Natural killer cell (primary cell): ENCODE measurements at places on chromosomes 2 and 18.

- H3K27ac ChIP-seq, result no peak overlapping the region
- H3K27me3 ChIP-seq, result no peaks in the 10 kb centered on the region
- no peak overlapping the region for H3K4me3 ChIP-seq
- DNase-seq, result no peak
- peaks cover 16% of the 10 kb centered on the region for H3K4me1 ChIP-seq
Observed at GRCh38 chr2:240197462-240198139, 57.1 kb upstream of the OTOS start.

GRCh38 chr2:152480821-152481399 lies 145.9 kb downstream of the FMNL2 start:
- H3K27ac ChIP-seq, result no peak overlapping the region
- no peaks in the 10 kb centered on the region for H3K36me3 ChIP-seq
- H3K4me1 ChIP-seq, result no peaks in the 10 kb centered on the region
- no peak for DNase-seq
- no peaks in the 10 kb centered on the region for H3K27me3 ChIP-seq

DNA sequence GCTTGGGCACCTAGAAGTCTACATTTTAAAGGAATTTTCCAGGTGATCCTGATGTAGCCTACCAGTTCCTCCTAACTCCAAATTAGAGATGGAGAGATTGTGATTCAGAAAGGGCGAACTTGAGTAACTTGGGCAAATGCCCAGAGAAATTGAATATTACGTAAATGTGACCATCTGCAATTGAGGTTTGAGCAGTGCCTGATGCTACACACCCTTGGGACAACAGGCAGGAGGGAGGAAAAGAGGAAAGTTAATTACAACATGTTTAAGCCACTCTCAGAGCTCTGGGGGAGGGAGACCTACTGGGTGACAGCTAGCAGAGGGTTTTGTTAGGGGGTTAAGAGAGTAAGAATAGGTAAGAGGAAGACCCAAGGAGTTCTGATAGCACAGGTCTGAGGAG lies 208.9 kb downstream of the LPIN1 start:
- no peaks in the 10 kb centered on the region for H3K27me3 ChIP-seq
- H3K4me1 ChIP-seq, result peaks cover 3% of the 10 kb centered on the region
- no peak overlapping the region for H3K4me3 ChIP-seq
- no peak for DNase-seq
- H3K36me3 ChIP-seq, result no peaks in the 10 kb centered on the region

DNA sequence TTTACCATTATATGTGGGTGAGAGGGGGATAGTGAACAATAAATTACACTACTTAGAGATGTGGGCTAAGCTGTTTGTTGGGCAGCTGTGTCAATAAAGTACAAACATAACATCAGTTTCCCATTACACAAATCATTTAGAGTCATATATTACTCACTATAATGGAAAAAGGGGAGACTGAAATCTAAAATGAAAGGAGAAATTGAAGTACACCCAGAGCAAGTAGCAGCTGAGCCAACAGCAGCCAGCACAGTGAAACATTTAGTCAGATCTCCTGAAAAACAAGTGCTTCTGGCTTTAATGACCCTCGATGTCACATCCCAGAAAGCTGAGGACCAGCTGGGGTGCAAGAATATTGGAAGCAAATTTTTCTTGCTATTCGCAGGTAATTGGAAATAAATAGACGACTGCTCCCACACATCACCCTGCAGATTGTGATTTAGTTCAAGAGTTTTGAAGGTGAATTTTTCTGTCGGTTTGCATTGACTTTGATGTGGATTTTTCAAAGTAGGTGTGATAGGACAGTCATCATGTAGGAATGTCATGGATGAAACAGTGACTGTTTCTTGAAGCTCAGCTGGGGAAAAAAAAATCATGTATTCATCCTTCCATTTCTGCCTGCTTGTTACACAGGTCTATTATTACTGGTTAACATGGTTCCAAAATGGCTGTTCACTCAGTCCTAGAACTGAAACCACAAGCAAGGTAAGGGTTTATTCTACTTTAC lies 1607.3 kb upstream of the CELF4 start:
- H3K4me3 ChIP-seq, result no peak overlapping the region
- no peak overlapping the region for H3K27ac ChIP-seq
- no peaks in the 10 kb centered on the region for H3K27me3 ChIP-seq
- no peaks in the 10 kb centered on the region for H3K4me1 ChIP-seq
- no peaks in the 10 kb centered on the region for H3K36me3 ChIP-seq

- H3K36me3 ChIP-seq, result no peaks in the 10 kb centered on the region
- no peak for DNase-seq
- no peak overlapping the region for H3K4me3 ChIP-seq
- H3K4me1 ChIP-seq, result peaks cover 29% of the 10 kb centered on the region
Observed at GRCh38 chr2:45700407-45701013, 49.0 kb downstream of the PRKCE start.

GRCh38 chr2:211157211-211157610 lies 600.8 kb downstream of the CPS1 start:
- no peak overlapping the region for H3K4me3 ChIP-seq
- H3K27me3 ChIP-seq, result no peaks in the 10 kb centered on the region
- H3K4me1 ChIP-seq, result no peaks in the 10 kb centered on the region
- H3K27ac ChIP-seq, result no peak overlapping the region

GRCh38 chr18:66558773-66559172 lies 45.1 kb downstream of the CDH19 start:
- no peaks in the 10 kb centered on the region for H3K27me3 ChIP-seq
- H3K4me3 ChIP-seq, result no peak overlapping the region
- no peak for DNase-seq
- no peaks in the 10 kb centered on the region for H3K36me3 ChIP-seq
